Naive thymus-derived CD8-positive, alpha-beta T cell (primary cell): ENCODE measurements at places on chromosomes 5 and 9.

- DNase-seq: no peak
Measured at GRCh38 chr5:76838481-76839261, 11.1 kb upstream of the S100Z start.

GRCh38 chr5:44774279-44774880 lies 34.4 kb upstream of the MRPS30 start:
- DNase-seq: peak; percentile 26

GRCh38 chr9:16721972-16722371 lies 148.5 kb downstream of the BNC2 start:
- DNase-seq: no peak

DNA sequence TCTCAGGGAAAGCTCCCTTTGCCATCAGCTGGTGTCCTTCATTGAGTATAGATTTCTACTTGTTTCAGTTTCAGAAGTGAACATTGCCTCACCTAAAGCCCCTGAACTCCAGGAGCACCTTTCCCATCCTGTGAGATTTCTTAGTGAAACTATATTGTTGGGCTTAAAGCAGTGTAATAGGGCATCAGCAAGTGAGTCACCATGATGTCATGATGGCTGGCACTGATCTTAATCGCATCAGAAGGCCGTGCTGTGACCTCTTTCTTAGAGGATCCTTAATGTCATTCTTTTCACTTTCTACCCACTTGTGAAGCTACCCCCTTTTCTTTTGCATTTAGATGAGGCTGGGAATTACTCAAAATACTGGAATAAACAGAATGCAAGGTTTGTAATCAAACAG lies 401.3 kb downstream of the MTRR start:
- no peak for DNase-seq

DNA sequence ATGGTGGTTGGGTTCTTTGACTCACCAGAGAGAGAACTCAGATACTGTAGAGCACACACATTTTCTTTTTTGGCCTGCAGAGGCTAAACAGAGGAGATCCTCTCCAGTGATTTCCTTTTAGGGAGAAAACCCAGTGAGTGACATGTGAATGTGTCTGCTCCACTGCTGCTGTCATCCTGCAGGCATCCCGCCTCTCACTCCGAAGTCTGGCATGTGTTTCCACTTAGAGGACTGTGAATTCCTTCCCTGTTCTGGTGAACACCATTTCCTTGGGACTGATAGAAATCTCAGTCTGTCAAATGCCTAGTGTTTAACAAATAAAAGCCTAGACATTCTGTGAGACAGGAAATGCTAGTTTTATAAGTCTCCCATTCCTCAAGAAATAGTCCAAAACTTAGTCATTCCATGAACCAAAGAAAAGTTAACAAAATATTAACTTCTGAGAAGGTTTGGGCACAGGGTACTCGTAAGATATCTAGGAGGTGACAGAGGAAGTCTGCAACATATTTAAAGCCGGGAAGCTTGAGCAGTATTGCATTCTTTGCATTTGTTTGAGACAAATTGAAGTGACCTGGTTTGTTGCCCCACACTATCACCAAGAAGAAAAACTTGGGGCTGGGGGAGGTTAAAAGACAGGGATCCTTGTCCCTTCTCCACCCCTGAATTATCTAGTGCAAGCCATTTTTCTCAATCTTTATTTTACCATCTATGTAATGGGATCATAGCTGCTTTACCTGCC lies 74.9 kb upstream of the NIPAL4 start:
- no peak for DNase-seq

- no peak for DNase-seq
Measured at GRCh38 chr5:137960819-137961218, 71.6 kb downstream of the PKD2L2 start.

GRCh38 chr5:40655138-40655537 lies 24.6 kb upstream of the PTGER4 start:
- DNase-seq: no peak

GRCh38 chr5:60439552-60439951 lies 260.4 kb downstream of the DEPDC1B start:
- no peak for DNase-seq

DNA sequence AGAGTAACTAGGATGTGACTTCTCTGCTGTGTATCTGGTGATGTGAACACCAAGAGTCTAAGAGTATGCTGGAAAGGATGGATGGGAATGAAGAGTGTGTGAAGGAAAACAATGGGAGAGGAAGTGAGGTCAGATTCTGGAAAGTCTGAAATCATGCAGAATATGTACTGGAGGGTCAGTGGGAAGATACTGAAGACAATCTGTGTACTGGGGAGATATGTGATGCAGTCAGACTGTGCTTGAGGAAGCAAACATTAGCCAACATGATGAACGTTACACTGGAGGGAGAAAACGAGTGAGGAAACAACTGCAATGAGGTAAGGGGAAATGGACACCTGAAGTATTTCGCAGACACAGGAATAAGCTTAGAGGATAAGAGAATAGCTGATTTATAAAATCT lies 105.7 kb downstream of the NR3C1 start:
- DNase-seq: no peak

- DNase-seq: no peak
Measured at GRCh38 chr9:94677929-94678328, 38.6 kb upstream of the FBP1 start.

GRCh38 chr9:116323571-116323970 lies 170.0 kb downstream of the PAPPA start:
- no peak for DNase-seq

DNA sequence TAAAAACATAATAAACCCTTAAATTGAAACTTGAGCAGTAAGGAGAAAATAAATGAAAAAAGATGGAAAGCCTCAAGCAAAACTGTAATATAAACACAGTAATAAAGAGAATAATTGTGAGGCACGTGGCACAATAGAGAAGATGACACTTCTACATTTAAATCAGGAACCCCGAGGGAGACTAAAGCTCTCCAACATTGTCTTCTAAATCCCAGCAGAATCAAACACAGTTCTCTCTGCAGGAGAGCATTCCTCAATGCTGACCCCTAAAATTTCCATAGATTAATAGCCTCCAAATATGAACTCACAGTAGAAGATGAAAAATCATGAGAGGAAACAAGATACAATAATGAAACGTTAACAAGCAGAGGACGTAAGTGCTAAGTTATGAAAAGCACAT lies 721.2 kb upstream of the COX7C start:
- no peak for DNase-seq
